Ovary (tissue), 10 donors: ENCODE measurements at places on chromosomes 5 and 9. TPM values are rescaled to one million over a fixed set of nuclear protein-coding genes. Genes with fewer than 3 reads are reported as not detected.

Gene RIOK2
- polyA plus RNA-seq, result 10.9 TPM

Gene HDAC3
- polyA plus RNA-seq, result 73.8 TPM

Gene LMX1B
- polyA plus RNA-seq, result not detected

Gene PCDHA8
- not detected for polyA plus RNA-seq

Gene PAEP
- polyA plus RNA-seq, result 0.57 TPM
